Naive thymus-derived CD4-positive, alpha-beta T cell (primary cell): ENCODE measurements at places on chromosomes 2 and 18. TPM values are rescaled to one million over a fixed set of nuclear protein-coding genes. Genes with fewer than 3 reads are reported as not detected.

The CFAP210 gene
- 3.6 TPM for total RNA-seq

The GNLY gene
- 6.3 TPM for total RNA-seq

The CSRNP3 gene
- total RNA-seq, result not detected

The OTX1 gene
- not detected for total RNA-seq

The TUBA4B gene
- total RNA-seq, result not detected

The DSG1 gene
- total RNA-seq, result not detected

The POU3F3 gene
- not detected for total RNA-seq

The MTERF4 gene
- 66.0 TPM for total RNA-seq

The ANKRD30BL gene
- not detected for total RNA-seq

The CYP26B1 gene
- total RNA-seq, result not detected in 2 replicates

The HOXD3 gene
- not detected for total RNA-seq

The GPR155 gene
- total RNA-seq, result 15.0 TPM

The HNMT gene
- total RNA-seq, result 1.1 TPM

The BOK gene
- not detected in 2 replicates for total RNA-seq

The TEKT4 gene
- total RNA-seq, result not detected

The GALNT5 gene
- total RNA-seq, result not detected in 2 replicates

The CYTIP gene
- total RNA-seq, result 322 TPM

The PROM2 gene
- 0.53 TPM for total RNA-seq

The RAB6C gene
- total RNA-seq, result not detected

The L3MBTL4 gene
- total RNA-seq, result 0.95 TPM

The MAP2 gene
- total RNA-seq, result not detected in 2 replicates

The OSR1 gene
- total RNA-seq, result not detected

The PELI1 gene
- total RNA-seq, result 170 TPM

The DCC gene
- total RNA-seq, result not detected

The MROH2A gene
- total RNA-seq, result not detected in 2 replicates
